ENCODE measurements at places on chromosomes 7 and 10. TPM values are rescaled to one million over a fixed set of nuclear protein-coding genes. Genes with fewer than 3 reads are reported as not detected.
A peak's percentile ranks its signal among the peaks of the same experiment; 100 is the strongest.

DNA sequence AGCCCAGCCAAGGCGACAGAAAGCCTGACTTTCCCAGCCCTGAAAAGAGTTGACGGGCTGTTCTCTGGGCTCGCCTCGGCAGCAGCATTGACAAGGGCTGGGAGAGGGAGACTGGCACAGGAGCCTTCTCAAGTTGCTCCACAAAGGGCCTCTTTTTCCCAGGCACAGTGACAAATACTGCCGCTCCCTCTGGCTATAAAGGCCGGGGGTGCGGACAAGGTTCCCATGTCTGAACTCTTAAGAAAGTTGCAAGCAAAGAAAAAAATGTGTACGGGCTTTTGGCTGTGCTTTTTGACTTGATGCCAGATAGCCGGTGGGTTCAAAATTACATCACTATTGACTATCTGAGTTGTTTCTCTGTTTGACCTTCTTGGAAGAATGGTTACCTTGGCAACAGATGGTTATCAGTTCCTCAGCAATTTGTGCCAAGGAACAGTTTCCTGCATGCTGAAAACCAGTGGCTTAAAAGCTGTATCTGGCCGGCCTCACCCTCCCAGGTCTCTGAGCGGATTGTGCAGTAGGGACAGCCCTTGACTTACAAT is 115.9 kb upstream of the EEPD1 start:
- peaks cover 54% of the 10 kb centered on the region for H3K4me1 ChIP-seq
- H3K27me3 ChIP-seq = no peaks in the 10 kb centered on the region
- no peaks in the 10 kb centered on the region for H3K36me3 ChIP-seq
- DNase-seq = peak; percentile 86
- H3K4me3 ChIP-seq = no peak overlapping the region
- peak overlapping the region; percentile 16 for H3K27ac ChIP-seq

SYT15B gene
- 0.24 TPM for total RNA-seq

- H3K4me1 ChIP-seq = no peaks in the 10 kb centered on the region
- H3K4me3 ChIP-seq = peak overlapping the region; percentile 10
- H3K36me3 ChIP-seq = peaks cover 25% of the 10 kb centered on the region
- peaks cover 47% of the 10 kb centered on the region for H3K27me3 ChIP-seq
- DNase-seq = no peak
Observed at GRCh38 chr7:523347-524336, 4.0 kb upstream of the PDGFA start.

DNA sequence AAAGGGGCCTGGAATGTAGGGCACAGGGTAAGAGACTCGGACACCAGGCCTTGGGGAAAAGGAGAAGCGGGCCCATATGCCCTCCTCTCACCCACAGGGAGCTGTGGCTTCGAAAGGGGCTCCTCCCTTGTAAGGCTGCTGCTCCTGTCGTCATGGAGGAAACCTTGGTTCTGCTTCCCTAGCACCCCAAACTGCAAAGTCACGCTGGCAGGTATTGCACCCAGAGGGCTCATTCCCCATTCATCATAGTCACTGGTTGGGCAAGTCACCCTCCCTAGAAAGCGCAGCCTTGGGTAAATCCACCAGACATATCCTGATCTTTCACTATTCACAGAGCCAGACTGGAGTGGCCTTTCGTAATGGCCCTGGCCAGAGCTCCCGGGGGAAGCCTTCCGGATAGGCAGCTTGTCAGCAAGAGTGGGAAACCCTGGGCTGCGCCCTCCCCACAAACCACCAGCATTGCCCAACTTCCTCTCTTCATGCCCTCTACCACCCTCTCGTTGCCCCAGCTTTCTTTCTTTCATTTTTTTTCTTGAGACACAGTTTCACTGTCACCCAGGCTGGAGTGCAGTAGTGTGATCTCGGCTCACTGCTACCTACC is 121.0 kb downstream of the HIP1 start:
- H3K27ac ChIP-seq = no peak overlapping the region
- no peak overlapping the region for H3K4me3 ChIP-seq
- H3K27me3 ChIP-seq = no peaks in the 10 kb centered on the region
- DNase-seq = no peak
- H3K4me1 ChIP-seq = no peaks in the 10 kb centered on the region

DNA sequence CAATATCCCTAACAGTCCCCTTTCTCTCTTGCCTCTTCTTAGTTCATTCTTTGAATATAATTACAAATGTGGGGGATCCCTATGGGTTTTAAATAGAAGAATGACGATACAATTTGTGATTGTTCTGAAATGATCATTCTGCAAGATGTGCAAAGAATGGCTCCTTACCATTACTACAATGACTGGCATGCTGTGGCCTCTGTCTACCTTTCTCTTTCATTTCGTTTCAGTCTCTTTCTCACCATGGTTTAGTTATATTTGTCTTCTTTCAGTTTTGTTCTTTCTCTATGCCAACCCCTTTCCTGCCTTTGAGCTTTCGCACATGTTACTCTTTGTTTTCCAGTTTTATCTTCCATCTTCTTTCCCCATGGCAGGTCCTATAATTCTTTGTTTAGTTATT is 176.5 kb downstream of the SUGCT start:
- H3K4me3 ChIP-seq = no peak overlapping the region
- no peaks in the 10 kb centered on the region for H3K4me1 ChIP-seq
- no peaks in the 10 kb centered on the region for H3K27me3 ChIP-seq
- no peak for DNase-seq

- no peaks in the 10 kb centered on the region for H3K27me3 ChIP-seq
- H3K36me3 ChIP-seq = no peaks in the 10 kb centered on the region
- H3K27ac ChIP-seq = no peak overlapping the region
- no peaks in the 10 kb centered on the region for H3K4me1 ChIP-seq
- no peak overlapping the region for H3K4me3 ChIP-seq
- no peak for DNase-seq
Observed at GRCh38 chr7:48419401-48419800, 248.1 kb downstream of the ABCA13 start.

OPALIN gene
- not detected for total RNA-seq

PRPS1L1 gene
- not detected for total RNA-seq

ZNF727 gene
- total RNA-seq = not detected

Measured in Calu3 (cell line).